ENCODE measurements at places on chromosomes 2 and 18. TPM values are rescaled to one million over a fixed set of nuclear protein-coding genes. Genes with fewer than 3 reads are reported as not detected.

DNA sequence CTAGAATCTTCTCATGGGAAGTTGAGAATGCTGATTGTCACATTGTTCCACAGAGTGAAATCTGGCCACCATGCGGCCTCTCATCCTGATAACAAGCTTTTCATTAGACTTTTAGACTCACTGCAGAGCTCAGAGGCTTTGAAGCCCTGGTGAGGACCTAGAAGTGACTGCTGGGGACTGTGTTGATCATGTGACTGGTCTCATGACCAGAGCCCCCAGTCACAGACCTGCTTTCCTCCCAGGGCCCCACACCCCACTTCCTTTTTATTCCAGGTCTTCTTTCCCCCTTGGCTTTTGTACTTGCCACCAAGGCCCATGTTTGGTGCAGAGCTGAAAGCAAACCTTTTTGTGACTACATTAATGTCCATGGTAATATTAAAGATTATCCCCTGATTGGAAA is 45.2 kb downstream of the PRKCE start:
- DNase-seq = no peak

DNA sequence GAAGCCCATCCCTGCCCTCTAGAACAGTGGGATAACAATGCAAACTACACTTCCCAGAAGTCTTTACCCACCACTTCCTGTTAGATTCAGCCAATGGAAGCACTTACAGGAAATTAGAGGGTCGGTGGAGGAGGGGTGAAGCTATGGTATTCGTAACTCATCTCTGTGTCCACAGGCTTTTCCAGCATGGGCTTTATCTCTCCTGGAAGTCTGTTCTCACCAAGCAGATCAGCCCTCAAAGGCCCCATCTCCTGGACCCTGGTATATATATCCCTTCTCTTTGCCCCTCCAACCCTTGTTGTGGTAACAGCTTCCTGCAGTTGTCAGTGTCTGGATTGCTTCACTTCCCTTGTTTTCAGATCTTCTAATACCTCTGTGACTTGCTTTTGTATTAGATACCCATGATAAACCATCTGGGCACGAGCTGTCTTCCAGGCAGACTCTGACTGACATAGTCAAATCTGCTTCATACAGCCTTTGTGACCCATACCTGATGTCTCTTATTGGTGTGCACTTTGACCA is 475.0 kb upstream of the POU3F3 start:
- DNase-seq = peak; percentile 47

- DNase-seq = peak; percentile 8
These were observed 678 bp upstream of the ZNF24 start for GRCh38 chr18:35344736-35345459.

GRCh38 chr2:85986121-85986520 is 97.3 kb upstream of the ST3GAL5 start:
- no peak for DNase-seq

- peak; percentile 90 for DNase-seq
These were observed 104.2 kb downstream of the SH3BP4 start for GRCh38 chr2:235055891-235056516.

IL1R1 gene
- total RNA-seq = 0.04 TPM

Data from H7 (cell line).